ENCODE measurements at places on chromosomes 4 and X.

GRCh38 chr4:83490876-83491450 lies 6.1 kb upstream of the ABRAXAS1 start:
- peak; percentile 38 for DNase-seq
- no peaks in the 10 kb centered on the region for H3K36me3 ChIP-seq
- H3K27me3 ChIP-seq: no peaks in the 10 kb centered on the region
- no peak overlapping the region for H3K4me3 ChIP-seq

DNA sequence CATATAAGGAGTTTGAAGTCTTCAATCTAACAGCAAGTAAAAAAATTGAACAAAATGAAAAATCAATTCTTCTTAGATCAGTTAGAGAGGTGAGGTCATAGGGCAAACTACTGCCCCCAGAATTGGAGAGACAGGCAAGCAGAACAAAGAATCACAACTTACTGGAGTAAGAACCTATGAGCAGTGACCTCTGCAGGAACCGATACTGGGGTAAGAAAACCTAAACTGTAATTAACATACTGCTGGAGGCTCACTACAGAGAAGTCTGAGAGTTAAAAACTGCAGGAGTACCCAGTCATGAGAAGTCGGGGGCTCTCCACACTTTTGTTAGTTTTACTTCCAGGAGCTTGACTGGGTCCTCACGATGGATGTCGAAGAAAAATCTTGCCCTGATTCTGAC lies 16.0 kb downstream of the CLDN22 start:
- H3K36me3 ChIP-seq: peaks cover 8% of the 10 kb centered on the region
- no peak overlapping the region for H3K27ac ChIP-seq
- no peak for DNase-seq
- no peak overlapping the region for H3K4me3 ChIP-seq

DNA sequence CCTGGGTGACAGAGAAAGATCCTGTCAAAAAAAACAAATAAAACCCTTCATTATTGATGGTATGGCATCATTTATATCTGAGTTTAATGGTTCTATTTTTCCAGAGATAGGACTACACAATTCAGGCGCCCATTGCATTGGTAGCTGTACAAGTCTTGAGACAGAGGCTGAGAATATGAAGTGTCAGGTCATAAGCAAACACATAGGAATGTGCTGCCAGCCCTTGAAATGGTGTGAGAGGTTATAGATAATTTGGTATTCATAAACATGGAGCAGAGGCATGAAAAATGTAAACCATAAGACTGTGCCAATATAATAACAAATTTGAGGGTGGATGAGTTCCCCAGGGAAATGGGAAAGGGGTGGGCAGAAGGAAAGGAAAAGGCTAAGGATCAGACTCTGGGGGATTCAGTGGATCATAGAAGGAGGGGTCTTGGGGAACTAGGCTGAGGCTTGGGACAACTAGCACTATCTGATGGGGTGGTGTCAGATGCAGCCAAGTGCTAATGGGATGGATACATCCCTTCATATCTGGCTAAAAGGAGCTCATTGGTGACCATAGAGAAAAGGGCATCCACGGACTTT lies 50.8 kb downstream of the MAOA start:
- H3K36me3 ChIP-seq: no peaks in the 10 kb centered on the region
- no peaks in the 10 kb centered on the region for H3K27me3 ChIP-seq
- H3K4me1 ChIP-seq: no peaks in the 10 kb centered on the region
- H3K4me3 ChIP-seq: no peak overlapping the region

DNA sequence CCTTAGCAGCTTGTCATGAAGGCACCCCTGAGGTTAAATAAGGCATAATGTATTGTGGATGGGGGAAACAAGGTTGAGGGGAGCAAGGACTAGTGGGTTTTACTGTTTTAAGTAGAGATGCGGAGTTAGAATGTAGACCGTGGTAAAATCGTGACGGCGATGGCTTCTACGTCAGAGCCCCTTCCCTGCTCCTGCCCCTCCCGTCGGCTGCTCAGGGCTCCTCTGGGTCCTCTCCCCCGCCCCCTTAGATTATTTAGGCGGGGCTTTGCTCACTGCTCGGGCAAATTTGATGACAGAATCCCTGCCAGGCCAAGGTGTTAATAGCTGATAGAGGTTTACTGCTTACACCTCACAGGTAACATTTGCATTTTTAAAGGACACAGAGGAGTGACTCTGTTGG lies 2.3 kb downstream of the FRMPD3 start:
- H3K36me3 ChIP-seq: no peaks in the 10 kb centered on the region
- no peak for DNase-seq
- H3K27ac ChIP-seq: no peak overlapping the region
- 0 out of 2 replicates have a peak, but pooled peaks cover 3% of the 10 kb centered on the region for H3K4me1 ChIP-seq
- H3K4me3 ChIP-seq: no peak overlapping the region
- peaks cover 9% of the 10 kb centered on the region for H3K27me3 ChIP-seq

DNA sequence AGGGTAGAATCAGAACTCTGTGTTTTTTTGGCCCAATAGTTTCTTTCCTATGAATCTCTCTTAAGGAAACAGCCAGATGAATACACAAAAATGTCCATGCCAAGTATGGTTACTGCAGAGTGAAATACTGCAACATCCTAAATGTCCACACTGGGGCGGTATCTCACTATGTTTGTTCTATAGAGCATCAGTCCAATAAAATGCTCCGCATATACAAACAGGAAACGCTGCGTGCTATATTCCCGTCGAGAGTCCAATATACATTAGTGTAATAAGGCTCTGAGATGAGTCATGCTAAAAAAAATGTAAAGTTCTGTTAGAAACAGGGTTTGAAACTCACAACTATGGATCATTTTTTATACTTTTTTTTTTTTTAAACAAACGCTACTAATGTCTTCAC lies 72.9 kb upstream of the ENOX2 start:
- H3K36me3 ChIP-seq: no peaks in the 10 kb centered on the region
- no peaks in the 10 kb centered on the region for H3K4me1 ChIP-seq
- peaks cover 6% of the 10 kb centered on the region for H3K27me3 ChIP-seq
- DNase-seq: peak; percentile 22

- H3K4me3 ChIP-seq: no peak overlapping the region
- H3K36me3 ChIP-seq: no peaks in the 10 kb centered on the region
- no peaks in the 10 kb centered on the region for H3K4me1 ChIP-seq
- no peaks in the 10 kb centered on the region for H3K27me3 ChIP-seq
Observed at GRCh38 chr4:122819708-122820449, 6.8 kb upstream of the FGF2 start.

- no peak for DNase-seq
- no peak overlapping the region for H3K4me3 ChIP-seq
- no peaks in the 10 kb centered on the region for H3K36me3 ChIP-seq
- no peaks in the 10 kb centered on the region for H3K27me3 ChIP-seq
- no peak overlapping the region for H3K27ac ChIP-seq
Observed at GRCh38 chr4:32485956-32486355, 1765.8 kb downstream of the PCDH7 start.

DNA sequence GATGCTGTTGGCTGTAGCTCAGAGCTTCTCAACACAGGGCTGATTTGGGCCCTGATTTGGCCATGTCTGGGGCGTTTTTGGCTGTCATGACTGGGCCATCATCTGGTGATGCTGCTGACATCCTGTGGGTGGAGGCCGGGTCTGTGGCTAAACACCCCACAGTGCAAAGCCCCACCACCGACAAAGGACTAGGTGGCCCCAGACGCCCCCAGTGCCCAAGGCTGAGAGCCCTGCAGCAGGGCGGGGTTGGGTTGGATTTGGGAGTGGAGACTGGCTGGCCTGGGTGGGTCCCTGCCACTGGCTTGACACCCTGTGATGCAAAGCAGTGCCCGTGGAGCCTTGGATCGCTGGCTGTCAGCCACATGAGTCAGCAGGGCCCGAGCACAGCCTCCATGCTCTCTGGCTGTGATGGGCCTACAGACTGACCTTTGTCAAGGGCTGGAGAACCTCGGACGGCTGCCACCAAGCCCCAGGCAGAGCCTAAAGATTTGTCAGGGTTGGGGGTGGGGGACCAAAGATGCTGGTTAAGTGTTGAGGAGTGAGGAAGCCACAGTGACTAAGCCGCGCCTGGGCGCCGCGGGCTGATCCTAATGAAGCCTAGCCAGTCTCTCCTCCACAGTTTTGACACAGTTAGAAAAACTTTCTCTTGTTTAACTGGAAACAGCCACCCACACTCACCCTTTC lies 28.3 kb downstream of the CYTL1 start:
- H3K4me1 ChIP-seq: peaks cover 17% of the 10 kb centered on the region
- no peaks in the 10 kb centered on the region for H3K27me3 ChIP-seq
- DNase-seq: no peak
- H3K27ac ChIP-seq: no peak overlapping the region
- H3K4me3 ChIP-seq: no peak overlapping the region

GRCh38 chr4:8009710-8010511 lies 70.2 kb upstream of the AFAP1 start:
- H3K4me1 ChIP-seq: no peaks in the 10 kb centered on the region
- H3K27me3 ChIP-seq: no peaks in the 10 kb centered on the region
- no peak for DNase-seq
- H3K27ac ChIP-seq: no peak overlapping the region

GRCh38 chr4:39021631-39022030 lies 10.6 kb downstream of the TMEM156 start:
- no peak for DNase-seq
- H3K27me3 ChIP-seq: no peaks in the 10 kb centered on the region
- no peak overlapping the region for H3K27ac ChIP-seq
- no peaks in the 10 kb centered on the region for H3K36me3 ChIP-seq

DNA sequence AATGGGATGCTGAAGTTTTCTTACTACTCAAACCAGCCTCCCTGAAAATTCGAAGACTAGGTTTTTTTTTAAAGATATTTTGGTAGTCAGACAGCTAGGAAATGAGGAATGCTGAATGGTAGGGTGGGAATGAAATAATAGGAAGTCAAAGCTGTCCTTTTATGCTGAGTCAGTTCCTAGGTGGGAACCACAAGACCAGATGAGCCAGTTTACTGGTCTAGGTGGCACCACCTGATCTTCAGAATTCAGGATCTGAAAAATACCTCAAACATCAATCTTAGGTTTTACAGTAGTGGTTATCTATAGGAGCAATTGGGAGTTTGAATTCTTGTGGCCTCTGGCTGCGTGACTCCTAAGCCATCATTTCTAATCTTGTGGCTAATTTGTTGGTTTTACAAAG lies 183.1 kb upstream of the GALNT7 start:
- H3K4me3 ChIP-seq: no peak overlapping the region
- no peaks in the 10 kb centered on the region for H3K27me3 ChIP-seq
- H3K4me1 ChIP-seq: no peaks in the 10 kb centered on the region
- DNase-seq: no peak
- no peak overlapping the region for H3K27ac ChIP-seq

GRCh38 chr4:101067383-101067782 lies 279.9 kb downstream of the PPP3CA start:
- no peak overlapping the region for H3K27ac ChIP-seq
- H3K4me1 ChIP-seq: no peaks in the 10 kb centered on the region
- no peaks in the 10 kb centered on the region for H3K27me3 ChIP-seq
- DNase-seq: no peak
- no peak overlapping the region for H3K4me3 ChIP-seq

- DNase-seq: no peak
- H3K27ac ChIP-seq: no peak overlapping the region
- H3K4me3 ChIP-seq: no peak overlapping the region
- no peaks in the 10 kb centered on the region for H3K27me3 ChIP-seq
- no peaks in the 10 kb centered on the region for H3K4me1 ChIP-seq
Observed at GRCh38 chr4:137638934-137639333, 106.6 kb upstream of the PCDH18 start.

- no peak for DNase-seq
- H3K4me1 ChIP-seq: peaks cover 7% of the 10 kb centered on the region
- no peaks in the 10 kb centered on the region for H3K36me3 ChIP-seq
- no peak overlapping the region for H3K27ac ChIP-seq
- H3K4me3 ChIP-seq: no peak overlapping the region
- peaks cover 4% of the 10 kb centered on the region for H3K27me3 ChIP-seq
Observed at GRCh38 chrX:153640736-153641575, 6.0 kb upstream of the DUSP9 start.

DNA sequence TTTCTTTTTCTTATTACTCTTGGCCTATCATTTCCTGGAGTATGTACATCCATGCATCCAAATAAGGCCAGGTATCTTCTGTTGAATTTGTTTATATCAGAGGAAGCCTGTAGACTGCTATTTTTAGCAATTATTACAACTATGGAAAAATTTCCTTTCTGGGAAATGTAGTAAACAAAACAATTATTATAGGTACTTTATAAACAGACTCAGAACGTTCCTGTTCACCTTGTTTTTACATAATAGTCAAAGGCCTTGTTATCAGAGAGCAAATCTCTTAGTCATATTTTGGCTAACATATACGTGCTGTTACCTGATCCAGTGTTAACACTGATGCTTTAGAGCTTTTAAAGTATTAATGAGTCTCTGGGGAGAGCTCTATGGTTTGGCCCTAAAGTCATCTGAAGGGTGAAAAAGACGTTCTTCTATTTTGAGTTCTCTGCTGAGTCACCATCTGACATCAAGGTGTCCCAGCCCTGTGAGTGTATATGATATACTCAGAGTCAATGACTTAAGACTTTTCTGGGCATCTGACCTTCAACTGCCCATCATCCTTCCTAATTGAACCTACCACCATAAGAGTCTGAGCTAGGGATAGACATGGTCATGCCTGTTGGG lies 7.3 kb downstream of the SPARCL1 start:
- no peaks in the 10 kb centered on the region for H3K4me1 ChIP-seq
- no peak overlapping the region for H3K27ac ChIP-seq
- no peaks in the 10 kb centered on the region for H3K27me3 ChIP-seq
- no peaks in the 10 kb centered on the region for H3K36me3 ChIP-seq
- DNase-seq: no peak

GRCh38 chrX:928606-929005 lies 283.8 kb downstream of the CRLF2 start:
- H3K27ac ChIP-seq: no peak overlapping the region
- H3K36me3 ChIP-seq: no peaks in the 10 kb centered on the region
- H3K27me3 ChIP-seq: no peaks in the 10 kb centered on the region
- no peak for DNase-seq
- H3K4me3 ChIP-seq: no peak overlapping the region

- H3K36me3 ChIP-seq: no peaks in the 10 kb centered on the region
- H3K27me3 ChIP-seq: no peaks in the 10 kb centered on the region
- no peak overlapping the region for H3K27ac ChIP-seq
- H3K4me1 ChIP-seq: no peaks in the 10 kb centered on the region
- DNase-seq: no peak
Observed at GRCh38 chr4:173919861-173920260, 363.6 kb downstream of the FBXO8 start.

DNA sequence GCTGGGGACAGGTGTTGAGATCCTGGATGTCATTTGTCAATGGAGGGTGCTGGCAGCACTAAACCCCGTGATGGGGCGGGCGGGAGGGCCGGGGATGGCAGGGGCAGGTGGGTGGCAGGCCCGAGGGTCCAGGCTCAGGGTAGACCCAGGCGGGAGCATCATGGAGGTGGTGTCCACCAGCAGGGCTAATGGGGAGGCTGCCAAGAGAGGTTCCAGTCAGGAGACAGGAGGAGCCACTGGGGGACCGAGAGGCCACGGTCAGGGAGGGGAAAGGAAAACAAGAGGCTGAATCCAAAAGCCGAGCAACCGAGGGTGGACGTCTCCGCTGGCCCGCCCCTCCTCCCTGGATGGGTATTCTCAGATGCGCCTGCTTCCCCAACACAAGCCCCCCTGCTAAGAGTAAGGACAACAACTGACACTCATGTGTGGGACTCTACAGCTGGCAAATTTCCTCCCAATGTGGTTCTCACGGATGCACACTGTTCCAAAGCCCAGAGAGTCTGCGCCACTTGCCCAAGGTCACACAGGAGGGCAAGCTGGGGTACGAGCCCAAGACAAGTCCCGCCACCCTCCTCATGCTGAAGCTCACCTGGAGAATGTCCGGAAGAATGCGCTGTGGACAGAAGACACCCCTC lies 132.0 kb downstream of the CPZ start:
- no peak overlapping the region for H3K27ac ChIP-seq
- H3K27me3 ChIP-seq: no peaks in the 10 kb centered on the region
- H3K4me3 ChIP-seq: no peak overlapping the region
